SJCRH30 (cell line): ENCODE measurements at places on chromosomes 11 and 22. TPM values are rescaled to one million over a fixed set of nuclear protein-coding genes. Genes with fewer than 3 reads are reported as not detected.

Gene VEGFB
- total RNA-seq = 26.4 and 27.8 TPM in 2 replicates

DNA sequence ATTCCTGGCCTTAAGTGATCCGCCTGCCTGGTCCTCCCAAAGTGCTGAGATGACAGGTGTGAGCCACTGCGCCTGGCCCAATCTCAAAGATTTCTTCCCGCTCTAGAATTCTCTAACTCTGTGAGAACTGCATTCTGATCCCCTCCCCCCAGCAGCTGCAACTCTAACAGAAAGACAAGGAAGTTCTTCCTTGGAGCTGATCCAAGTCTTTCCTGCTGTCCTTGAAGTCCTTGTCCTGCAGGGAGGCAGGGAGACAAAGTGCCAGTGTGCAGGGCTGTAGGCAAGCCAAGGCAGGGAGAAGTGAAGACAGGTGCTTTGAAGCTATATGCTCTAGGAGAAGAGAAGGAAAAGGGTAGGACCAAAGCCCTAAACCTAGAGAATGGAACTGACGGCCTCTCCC lies 9.5 kb upstream of the GGA1 start:
- DNase-seq = peak; percentile 84

Gene ANGPTL5
- total RNA-seq = not detected in 2 replicates

Gene GNB1L
- 12.3 and 12.6 TPM in 2 replicates for total RNA-seq

GRCh38 chr22:38312261-38312800 lies 4.9 kb downstream of the CSNK1E start:
- DNase-seq = no peak

Gene TSGA10IP
- total RNA-seq = not detected in 2 replicates

Gene OMP
- 0.35 and 0.67 TPM in 2 replicates for total RNA-seq

DNA sequence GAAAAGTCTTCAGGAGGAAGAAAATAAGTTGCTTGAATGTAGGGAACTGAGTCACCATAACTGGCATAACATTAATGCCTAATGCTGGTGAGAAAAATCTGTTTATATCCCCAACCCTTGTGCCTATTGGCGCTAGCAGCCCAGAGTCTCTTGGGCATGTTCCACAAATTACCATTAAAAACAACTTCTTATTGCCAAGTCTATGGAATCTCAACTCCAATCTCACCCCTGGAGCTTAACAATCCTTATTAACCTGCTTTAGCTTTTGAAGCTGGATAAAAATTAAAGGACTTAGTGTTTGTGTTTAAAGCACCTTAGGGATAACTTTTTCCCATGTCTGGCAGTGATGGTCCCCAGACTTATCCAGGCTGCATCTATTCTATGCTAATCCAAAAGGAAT lies 143.0 kb downstream of the APIP start:
- no peak for DNase-seq

DNA sequence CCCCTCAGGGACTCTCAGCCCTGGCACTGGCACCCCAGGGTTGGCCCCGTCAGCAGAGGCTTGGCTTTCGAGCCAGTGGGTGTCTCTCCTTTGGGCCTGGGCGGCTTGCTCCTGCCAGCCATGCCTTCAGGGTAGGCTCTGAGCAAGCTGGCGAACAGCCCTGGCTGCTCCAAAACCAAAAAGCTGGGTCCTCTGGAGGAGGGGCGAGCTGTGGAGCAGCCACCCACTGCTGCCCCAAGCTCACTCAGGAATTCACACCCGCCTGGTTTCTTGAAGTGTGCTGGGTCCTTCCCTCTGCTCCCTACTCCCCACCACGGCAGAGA lies 6.2 kb downstream of the YDJC start:
- DNase-seq = no peak

Gene TRIM6
- total RNA-seq = not detected in 2 replicates

DNA sequence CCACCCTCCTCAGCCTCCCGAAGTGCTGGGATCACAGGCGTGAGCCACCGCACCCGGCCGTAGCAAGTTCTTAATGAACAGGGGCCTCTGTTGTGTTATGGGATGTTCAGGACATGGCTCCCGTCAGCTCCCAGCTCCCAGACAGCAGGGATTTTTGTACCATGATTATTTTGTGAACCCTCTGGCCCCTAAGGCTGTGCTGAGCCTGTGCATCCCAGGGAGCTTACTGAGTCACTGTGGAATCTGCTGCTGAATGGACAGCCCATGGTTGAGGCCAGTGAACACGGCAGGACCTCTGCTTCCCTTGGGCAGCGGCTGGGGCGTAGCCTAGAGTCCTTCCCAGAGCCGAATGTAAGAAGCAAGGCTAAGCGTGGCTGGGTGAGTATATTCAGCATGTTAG lies 245.2 kb downstream of the NTM start:
- peak; percentile 28 for DNase-seq

Gene CNGA4
- not detected in 2 replicates for total RNA-seq

DNA sequence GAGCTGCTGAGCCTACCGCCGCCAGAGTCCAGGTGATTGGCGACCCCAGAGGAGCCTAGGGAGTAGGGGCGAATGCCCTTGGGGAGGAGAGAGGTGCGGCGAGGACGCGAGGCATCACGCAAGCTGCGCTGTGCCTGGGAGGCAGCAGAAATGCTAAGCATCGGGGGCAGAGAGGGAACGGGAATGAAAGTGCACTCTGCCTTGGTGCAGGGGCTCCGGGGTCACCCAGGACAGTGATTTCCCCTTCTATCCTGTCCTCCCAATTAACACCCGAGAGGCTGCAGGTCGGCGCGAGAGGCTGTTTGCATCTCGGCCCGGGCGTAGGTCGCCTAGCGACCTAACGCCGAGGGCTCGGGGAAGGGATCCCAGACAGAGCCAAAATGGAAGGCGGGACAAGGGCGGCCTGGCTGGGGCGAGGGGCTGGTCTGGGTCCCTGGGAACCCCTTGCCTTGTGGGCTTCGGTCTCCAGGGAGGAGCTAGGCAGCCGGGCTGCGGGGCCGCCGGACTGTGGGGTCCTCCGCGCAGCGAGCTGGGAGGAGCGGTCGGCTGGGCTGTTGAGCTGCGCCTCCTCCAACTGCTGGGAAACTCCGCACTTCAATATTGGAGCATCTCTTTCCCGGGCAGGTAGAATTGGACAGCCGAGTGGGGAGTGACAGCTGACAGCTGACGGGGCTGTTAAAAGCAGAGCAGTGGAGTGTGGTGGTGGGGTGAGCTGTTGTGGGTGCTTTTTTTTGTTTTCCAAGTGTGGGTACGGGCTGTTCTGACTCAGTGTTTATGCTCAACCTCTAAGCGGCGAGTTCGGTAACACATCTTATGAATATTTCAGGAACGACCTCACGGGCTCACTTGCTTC lies 657 bp downstream of the ELMOD1 start:
- peak; percentile 42 for DNase-seq

GRCh38 chr11:12674936-12675696 lies 895 bp downstream of the TEAD1 start:
- DNase-seq = peak; percentile 64

GRCh38 chr11:2580061-2580421 lies 119.8 kb downstream of the KCNQ1OT1 start:
- DNase-seq = peak; percentile 2

DNA sequence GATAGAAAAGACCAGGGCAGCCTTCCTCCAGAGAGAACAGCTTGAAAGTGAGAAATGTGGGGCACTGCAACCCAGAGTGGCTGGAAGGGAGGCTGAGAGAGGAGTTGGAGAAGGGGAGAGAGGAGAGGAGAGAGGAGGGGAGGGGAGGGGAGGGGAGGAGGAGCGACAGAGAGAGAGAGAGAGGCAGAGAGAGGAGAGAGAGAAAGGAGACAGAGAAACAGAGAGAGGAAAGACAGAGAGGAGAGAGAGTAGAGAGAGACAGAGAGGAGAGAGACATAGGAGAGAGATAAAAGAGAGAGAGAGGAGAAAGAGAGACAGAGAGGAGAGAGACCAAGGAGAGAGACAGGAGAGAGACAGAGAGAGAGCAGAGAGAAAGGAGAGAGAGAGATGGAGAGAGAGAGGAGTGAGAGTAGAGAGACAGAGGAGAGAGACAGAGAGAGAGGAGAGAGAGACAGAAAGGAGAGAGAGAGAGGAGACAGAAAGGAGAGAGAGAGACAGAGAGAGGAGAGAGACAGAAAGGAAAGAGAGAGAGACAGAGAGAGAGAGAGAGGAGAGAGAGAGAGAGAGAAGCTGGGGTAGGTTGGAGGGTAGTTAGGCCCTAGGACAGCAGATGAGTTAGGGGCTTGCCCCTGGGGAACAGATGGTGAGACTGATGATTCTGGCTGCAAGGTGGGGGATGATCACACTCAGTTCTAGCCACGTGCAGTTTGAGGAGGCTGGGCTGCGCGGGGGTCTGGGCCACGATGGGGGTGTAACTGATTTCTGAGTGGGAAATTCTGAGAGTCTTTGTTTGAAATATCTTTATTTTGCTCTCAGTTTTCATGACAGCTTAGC lies 8.5 kb upstream of the SCYL1 start:
- no peak for DNase-seq

Gene MIOX
- total RNA-seq = not detected in 2 replicates

Gene XKR3
- total RNA-seq = not detected in 2 replicates

DNA sequence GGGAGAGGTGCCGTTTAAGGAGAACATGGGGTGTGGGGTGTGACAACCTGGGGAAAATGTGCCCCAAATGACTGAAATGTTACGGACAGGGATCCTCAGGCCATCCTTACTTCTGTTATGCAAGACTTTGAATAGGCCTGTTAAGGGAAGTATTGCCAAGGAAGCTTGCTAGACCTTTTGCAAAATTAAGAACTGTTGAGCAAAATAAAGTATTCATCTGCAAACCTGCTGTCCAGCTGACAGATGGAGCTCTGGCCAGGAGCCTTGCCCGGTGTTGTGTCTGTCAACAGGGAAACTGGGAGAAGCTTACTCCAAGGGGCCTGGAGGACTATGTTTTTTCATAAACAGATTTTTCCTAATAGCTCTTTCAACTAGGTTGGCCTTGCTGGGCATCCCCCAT lies 48.0 kb downstream of the FAT3 start:
- DNase-seq = no peak

Gene SMC1B
- total RNA-seq = not detected in 2 replicates

DNA sequence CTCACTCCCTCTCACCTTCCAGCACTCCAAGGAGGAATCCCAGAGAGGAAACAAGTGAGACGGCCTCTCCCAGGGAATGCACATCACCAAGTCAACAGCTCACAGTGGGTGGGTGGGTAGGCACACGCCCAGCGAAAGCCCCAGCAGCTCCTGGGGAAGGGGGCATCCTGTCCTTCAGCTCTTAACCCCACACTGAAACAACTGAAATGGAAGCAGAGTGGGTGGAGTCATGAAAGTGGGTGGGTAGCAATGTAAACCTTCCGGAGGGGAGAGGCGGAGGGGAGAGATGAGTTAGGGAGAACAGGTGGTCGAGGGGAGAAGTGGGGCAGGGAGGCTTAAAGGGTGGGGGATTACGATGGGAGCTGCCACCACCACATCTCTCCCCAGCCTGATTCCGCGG lies 5.4 kb downstream of the MCHR1 start:
- DNase-seq = peak; percentile 84

Gene CEP164
- total RNA-seq = 12.6 and 13.5 TPM in 2 replicates

DNA sequence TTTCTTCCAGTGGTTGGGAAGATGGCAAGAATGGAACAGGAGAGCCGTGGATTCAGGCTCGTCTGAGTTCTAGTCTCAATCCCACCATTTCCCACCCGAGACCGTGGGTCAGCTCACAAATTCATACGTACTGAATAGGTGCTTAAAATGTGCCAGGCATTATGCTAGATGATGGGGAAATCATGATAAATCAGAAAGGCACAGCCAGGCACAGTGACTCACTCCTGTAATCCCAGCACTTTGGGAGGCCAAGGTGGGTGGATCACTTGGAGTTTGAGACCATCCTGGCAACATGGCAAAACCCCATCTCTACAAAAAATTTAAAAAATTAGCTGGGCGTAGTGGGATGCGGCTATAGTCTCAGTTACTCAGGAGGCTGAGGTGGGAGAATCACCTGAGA lies 7.1 kb downstream of the TRIOBP start:
- DNase-seq = no peak

Gene SHANK3
- total RNA-seq = 0.08 and 0.12 TPM in 2 replicates

GRCh38 chr11:110077346-110077745 lies 15.8 kb upstream of the ZC3H12C start:
- no peak for DNase-seq

- DNase-seq = peak; percentile 31
Observed at GRCh38 chr11:46669711-46670139, 30.7 kb downstream of the ARHGAP1 start.

- DNase-seq = no peak
Observed at GRCh38 chr11:108203075-108203474, 19.4 kb downstream of the NPAT start.

Gene TTC28
- 12.8 and 13.2 TPM in 2 replicates for total RNA-seq

GRCh38 chr22:21022955-21023614 lies 8.1 kb downstream of the P2RX6 start:
- DNase-seq = no peak

DNA sequence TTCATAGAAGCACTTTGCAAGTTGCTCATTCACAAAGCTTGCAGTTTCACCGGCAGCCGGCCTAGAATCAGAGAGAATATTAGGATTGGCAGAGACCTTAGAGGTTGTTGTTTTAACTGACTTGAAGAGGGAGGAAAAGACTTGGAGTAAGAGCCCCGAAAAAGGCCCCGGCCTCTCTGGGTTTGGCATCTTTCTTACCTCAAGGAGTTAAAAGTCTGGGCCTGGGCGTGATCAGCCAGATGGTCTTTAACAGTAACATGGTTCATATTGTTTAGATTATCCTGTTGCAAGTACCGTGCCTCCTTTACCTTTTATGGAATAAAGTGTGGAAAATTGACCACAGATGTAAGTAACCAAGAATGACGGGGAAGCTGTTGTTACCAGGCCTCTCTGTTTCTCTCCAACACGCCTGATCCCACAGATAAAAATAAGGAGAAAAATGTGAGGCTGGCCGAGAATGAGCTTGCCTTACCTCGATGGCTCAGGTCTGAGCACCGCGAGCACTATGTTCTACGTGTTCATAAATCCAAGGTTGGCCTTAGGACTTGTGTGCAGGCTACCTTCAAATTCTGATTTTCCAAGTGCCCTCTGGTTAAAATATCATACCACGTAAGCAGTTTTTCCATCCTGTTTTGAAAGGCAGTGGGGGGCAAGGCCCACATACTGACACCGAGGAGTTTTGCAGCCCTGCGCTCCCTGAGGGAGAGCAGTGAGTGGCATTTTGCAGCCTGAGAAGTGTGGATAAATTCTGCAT lies 56.4 kb downstream of the PARVA start:
- DNase-seq = peak; percentile 80

DNA sequence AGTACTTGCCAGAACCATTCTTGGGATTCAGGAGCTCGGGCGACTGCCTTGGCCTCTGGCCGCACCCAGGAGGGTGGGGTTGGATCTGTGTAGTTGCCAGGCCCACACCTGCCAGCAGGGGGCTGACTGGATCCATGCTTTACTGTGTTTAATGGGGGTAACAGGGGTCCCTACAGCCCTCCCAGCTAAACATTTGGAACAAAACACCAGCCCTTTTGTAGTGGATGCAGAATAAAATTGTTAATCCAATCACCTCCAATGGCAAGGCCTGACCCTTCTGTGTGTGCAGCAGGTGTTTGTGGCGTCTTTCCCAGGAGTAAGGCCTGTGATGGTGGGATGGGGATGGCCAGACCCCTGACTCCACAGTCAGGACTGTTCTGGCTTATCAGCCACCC lies 22.5 kb downstream of the SUN2 start:
- peak; percentile 60 for DNase-seq

Gene GNAZ
- total RNA-seq = 11.2 and 11.9 TPM in 2 replicates

Gene OR52N1
- not detected in 2 replicates for total RNA-seq

Gene PTPN5
- total RNA-seq = not detected in 2 replicates

Gene APOA5
- total RNA-seq = not detected in 2 replicates

- peak; percentile 74 for DNase-seq
Observed at GRCh38 chr22:27801616-27802345, at the start of gene MN1. TSS of gene MN1 (minus strand) at chr22:27801756. CDS start at chr22:27800543, 1,213 bp downstream.

- DNase-seq = peak; percentile 80
Observed at GRCh38 chr11:130522284-130522961, 74.0 kb downstream of the ADAMTS15 start.

Gene CCND1
- 80.3 and 81.9 TPM in 2 replicates for total RNA-seq
